Hematopoietic multipotent progenitor cell treated with erythropoietin and hydrocortisone succinate and interleukin-3 and kit ligand, for 8 days (in vitro differentiated cells): ENCODE measurements at places on chromosomes 3 and 15.

GRCh38 chr3:78154521-78155186, 1114.8 kb downstream of the ROBO2 start:
- no peak for DNase-seq

DNA sequence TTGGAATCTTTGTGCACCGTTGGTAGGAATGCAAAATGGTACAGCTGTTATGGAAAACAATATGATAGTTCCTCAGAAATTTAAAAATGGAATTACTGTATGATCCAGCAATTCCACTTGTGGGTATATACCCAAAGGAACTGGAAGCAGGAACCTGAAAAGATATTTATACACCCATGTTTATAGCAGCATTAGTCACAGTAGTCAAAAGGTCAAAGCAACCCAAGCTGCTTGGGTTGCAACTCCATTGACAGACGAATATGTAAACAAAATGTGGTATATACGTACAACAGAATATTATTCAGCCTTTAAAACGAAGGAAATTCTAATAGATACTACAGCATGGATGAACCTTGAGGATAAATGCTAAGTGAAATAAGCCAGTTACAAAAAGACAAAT, 35.0 kb upstream of the CAPN3 start:
- DNase-seq = no peak

- no peak for DNase-seq
Measured at GRCh38 chr15:67194171-67195114, 60.0 kb downstream of the AAGAB start.

- no peak for DNase-seq
Measured at GRCh38 chr15:29242456-29243242, 27.0 kb downstream of the NSMCE3 start.
